Bronchial epithelial cell (primary cell): ENCODE measurements at places on chromosomes 7 and 10.

GRCh38 chr10:36506697-36507496 is 618.5 kb upstream of the ANKRD30A start:
- no peak for DNase-seq

DNA sequence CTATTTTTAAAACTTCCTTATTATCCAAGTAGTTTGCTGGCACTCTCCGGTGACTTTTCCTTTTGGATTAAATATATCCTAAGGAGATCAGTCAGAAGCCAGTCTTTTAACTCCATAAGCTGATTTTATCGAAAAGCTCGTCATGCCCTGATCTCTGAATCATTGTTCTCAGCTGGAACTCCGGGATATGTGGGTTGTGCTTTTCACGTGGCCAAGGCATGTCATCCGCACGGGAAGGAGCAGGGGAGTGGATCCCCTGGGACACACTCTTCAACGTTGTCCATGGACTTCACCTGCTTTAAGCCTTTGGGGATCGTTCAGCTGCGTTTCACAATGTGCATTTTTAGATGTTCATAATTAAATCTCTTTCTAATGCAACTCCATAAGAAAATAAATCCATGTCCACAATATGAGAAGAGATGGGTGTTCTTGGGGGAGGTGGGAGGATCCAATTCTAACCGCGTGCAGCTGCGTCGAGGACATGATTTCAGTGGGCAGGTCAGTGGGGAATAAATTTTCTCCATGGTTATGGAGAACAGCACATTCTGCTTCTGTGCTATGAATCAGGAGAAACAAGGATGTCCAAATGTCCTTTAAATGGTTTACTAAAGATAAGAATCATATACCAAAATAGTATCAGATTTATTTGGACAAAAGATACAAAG is 229.5 kb upstream of the ADARB2 start:
- no peak for DNase-seq

- peak; percentile 82 for DNase-seq
These were observed 35.0 kb downstream of the EVX1 start for GRCh38 chr7:27277628-27278027.

DNA sequence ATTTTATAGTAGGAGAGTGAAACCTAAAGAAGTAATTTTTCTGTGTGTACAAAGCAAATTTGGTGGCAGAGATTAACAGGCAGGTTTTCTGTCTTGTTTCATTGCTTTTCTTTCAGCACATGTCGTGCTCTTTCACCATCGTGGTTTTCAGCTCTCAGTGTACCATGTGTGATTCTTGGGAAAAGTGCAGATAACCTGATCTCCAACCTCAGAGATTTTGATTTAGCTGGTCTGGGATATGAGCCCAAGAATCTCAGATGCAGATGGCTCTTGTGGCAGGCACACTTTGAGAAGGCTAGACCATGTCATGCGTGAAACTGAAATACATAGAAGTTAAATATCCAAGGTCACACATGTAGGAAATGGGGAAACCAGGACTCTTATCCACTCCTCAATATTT is 317.4 kb downstream of the EXOC4 start:
- DNase-seq: no peak

DNA sequence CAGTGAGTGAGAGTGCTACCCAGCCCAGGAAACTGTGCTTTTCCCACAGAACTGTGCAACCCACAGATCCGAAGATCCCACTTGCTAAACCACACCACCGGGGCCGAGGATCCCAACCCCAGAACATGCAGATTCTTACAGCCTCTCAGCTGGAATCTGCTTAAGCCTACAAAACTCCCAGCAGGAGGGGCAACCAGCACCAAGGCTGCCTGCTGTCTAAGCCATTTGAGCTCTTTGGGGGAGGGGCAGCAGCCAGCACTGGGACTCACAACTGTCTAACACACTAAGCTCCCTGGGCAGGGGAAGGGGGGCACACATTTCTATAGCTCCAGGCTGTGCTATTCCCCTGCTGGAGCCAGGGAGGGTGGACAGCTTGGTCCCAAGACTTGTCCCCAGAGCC is 529.9 kb downstream of the XPNPEP1 start:
- no peak for DNase-seq

DNA sequence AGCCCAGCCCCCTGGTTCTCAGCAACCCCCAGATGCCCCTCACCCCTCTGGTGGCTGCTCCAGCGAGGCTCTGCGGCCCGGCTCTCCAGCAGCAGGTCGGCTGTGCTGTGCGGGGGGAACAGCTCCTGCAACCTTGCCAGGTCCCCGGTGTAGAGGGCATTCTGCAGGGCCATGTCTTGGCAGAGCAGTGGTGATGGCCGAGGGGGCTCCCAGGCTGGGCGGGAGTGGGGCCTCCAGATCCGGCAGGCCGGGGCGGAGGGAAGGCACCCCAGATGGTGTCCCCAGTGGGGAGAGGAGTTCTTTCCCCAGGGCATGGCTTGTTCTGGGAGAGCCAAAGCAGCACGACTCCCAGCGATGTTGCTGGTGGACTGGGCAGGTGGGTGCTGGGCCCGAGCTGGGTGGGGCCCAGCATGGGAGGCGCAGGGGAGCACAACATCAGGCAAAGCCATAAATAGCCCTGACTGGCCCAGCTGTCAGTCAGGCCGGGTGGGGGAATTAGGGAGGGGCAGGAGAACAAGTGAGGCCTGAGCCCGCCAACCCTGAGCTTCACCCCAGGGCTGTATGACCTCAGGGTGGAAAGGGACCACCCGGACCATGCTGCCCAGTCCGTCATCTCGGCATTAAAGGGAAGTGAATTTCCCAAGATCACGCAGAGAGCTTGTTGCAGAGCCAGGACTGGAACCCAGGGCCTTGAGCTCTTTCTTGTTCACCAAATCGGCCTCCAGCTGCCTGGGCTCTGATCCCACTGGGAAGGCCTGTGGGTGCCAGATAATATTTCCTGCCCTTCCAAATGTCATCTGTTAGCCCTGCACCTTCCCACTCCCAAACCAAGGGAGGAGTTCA is 580 bp upstream of the ASB10 start:
- no peak for DNase-seq

GRCh38 chr7:111853201-111853990 is 291.1 kb upstream of the IMMP2L start:
- DNase-seq: no peak

GRCh38 chr10:122342293-122343134 is 32.0 kb upstream of the PLEKHA1 start:
- DNase-seq: peak; percentile 51

DNA sequence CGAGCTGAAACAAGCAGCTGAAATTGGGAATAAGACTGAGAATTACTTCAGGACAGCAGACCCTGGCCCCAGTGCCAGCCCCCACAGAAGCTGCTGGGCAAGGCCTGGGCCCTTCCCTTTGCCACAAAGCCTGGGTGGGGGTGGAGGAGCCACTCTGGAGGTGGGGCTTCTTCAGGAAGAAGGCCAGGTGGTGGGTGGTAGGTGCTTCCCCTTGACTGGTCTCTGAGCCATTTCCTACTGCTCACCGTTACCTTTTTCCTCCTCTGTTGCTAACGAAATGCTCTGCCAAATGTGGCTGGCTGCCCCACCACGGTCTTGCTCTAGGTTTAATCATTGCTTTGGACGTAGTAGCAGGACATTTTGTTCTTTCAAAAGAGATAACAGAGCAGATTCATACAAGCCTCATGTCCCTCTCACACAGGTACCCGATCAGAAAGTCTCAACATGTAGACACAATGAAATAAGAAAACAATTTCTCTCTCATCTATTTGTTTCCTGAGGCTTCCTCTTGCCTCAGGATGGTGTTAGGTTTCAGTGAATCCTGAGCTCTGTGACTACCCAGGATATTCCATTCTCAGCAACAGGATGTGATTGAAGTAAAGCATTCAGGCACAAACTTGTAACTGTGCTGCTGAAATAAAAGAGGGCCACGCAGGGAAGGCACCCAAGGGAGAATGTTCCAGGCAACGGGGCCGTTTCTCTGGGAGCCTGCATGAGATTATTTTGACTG is 66.5 kb downstream of the WDR11 start:
- peak; percentile 85 for DNase-seq

GRCh38 chr7:4882169-4883032 is 1.1 kb downstream of the RADIL start:
- peak; percentile 9 for DNase-seq

- no peak for DNase-seq
These were observed 52.0 kb downstream of the ZNF22 start for GRCh38 chr10:45052700-45053099.

DNA sequence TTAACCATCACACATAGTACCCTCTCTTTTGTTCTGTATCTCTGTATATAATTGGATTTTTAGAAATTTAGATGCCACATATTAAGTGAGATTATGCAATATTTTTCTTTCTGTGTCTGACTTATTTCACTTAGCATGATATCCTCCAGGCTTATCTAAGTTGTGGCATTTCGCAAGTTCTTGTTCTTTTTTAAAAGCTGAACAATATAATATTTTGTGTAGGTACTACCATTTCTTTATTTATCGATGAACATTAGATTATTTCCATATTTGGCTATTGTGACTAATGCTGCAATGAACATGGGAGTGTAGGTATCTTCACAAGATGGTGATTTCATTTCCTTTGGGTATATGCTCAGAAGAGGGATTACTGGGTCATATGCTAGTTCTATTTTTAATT is 295.0 kb downstream of the SUGCT start:
- DNase-seq: peak; percentile 28

GRCh38 chr10:27779462-27780015 is 33.9 kb upstream of the MKX start:
- DNase-seq: no peak

DNA sequence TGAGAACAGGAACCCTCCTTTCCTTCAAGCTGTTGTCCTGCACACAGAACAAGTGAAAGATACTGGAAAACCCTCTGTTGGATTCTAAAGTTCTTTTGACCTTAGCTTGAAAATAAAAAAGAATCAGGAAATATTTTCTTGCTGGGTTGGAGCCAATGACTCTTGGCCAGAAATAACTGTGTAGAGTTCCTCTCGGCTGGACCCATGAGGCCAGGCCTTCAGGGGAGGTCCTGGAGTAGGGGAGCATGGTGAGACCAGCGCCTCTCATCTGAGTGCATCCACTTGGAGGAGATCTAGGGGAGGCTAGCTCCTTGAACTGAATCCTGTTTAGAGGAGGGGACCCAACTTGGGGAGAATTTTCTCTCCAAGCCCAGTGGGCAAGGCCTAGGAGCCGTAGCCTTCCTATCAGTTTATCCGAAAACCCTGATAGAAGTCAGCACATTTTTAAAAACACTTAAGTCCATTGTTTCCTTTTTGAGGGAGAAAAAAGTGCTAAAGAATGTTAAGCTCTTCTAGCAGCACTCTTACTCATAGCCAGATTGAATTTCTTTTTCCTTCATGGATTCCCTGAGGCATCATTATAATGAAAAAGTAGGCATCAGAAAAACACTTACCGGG is 635.7 kb upstream of the ANKRD30A start:
- DNase-seq: peak; percentile 89

GRCh38 chr10:96765406-96766240 is 45.3 kb upstream of the PIK3AP1 start:
- DNase-seq: peak; percentile 53

DNA sequence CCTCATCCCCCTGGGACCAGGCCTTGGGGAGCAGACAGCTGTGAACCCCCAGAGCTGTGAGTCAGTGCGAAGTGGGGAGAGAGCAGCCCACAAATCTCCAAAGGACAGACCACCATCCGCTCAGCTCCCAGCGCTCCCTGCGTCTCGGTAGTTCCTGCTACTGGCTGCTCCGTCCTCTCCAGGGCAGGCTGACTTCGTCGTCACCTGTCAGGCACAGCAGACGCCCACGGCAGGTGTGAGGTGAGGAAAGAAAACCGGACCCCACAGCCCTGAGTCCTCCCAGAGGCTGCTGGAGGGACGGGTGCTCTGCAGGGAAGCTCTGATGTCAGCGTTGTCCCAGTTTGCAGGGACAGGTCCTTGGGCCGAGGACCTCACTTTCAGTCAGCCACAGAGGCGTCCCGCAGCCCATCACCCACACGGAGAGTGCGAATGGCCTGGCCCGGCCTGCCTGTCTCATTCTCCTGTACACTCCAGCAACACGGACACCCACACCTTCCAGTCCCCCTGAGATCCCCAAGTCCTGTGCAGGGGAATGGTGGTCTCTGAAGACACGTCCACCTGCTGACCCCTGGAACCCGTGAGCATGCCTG is 95.2 kb downstream of the DNAJB6 start:
- DNase-seq: no peak

GRCh38 chr10:82400841-82401240 is 525.8 kb downstream of the NRG3 start:
- DNase-seq: no peak

- DNase-seq: peak; percentile 3
These were observed 258.1 kb downstream of the STK31 start for GRCh38 chr7:23967949-23968599.

DNA sequence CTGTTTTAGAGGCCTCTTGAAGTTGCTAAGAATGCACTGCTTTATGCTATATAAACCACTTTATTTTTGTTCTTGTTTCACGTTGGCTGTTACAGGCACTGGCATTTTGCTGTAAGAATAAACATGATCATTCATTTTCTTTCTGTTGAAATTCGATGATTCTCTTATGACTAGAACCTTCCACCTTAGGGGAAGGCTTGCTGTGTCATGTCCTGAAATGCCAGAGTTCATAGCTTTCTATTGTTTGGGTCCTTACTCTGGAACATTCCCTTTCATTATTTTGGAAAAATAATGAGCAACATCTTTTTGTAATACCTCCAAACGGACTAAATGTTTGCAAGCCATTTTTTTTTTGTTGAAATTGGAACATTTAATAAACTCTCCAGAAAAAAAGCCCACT is 495.1 kb upstream of the POT1 start:
- DNase-seq: peak; percentile 92
